ENCODE measurements at places on chromosomes 7 and 10. TPM values are rescaled to one million over a fixed set of nuclear protein-coding genes. Genes with fewer than 3 reads are reported as not detected.

TMEM130 gene
- total RNA-seq, result 0.57 TPM

SERPINE1 gene
- 54.2 TPM for total RNA-seq

BTBD16 gene
- total RNA-seq, result 0.29 TPM

NUDCD3 gene
- total RNA-seq, result 59.3 TPM

FAM237B gene
- not detected for total RNA-seq

ADRB1 gene
- 14.1 TPM for total RNA-seq

AKR1C8 gene
- total RNA-seq, result not detected

RAPGEF5 gene
- 21.2 TPM for total RNA-seq

AEBP1 gene
- total RNA-seq, result 71.0 TPM

MAGI2 gene
- 20.7 TPM for total RNA-seq

AGAP6 gene
- total RNA-seq, result 10.9 TPM

NCF1 gene
- 3.6 TPM for total RNA-seq

DNA sequence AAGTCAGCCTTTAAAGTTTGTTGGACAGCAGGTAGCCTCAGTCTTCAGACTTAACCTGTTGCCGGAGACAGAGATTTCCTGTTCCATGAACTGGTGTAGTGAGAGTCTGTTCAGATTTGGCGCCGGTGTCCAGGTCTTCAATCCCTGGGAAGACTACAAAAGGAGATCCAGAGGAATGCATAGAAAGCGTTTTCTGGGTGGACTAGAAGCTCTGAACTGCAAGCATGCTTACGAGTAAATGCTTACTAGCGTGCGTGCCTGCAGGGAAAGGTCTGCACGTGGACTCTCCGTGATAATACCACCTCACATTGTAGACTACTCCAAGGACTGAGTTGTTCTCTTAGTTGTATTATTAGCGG lies 878 bp downstream of the GLRX3 start:
- H3K27ac ChIP-seq, result peak overlapping the region; percentile 85
- no peaks in the 10 kb centered on the region for H3K27me3 ChIP-seq
- DNase-seq, result no peak
- H3K36me3 ChIP-seq, result no peaks in the 10 kb centered on the region
- H3K4me1 ChIP-seq, result peaks cover 60% of the 10 kb centered on the region

DNA sequence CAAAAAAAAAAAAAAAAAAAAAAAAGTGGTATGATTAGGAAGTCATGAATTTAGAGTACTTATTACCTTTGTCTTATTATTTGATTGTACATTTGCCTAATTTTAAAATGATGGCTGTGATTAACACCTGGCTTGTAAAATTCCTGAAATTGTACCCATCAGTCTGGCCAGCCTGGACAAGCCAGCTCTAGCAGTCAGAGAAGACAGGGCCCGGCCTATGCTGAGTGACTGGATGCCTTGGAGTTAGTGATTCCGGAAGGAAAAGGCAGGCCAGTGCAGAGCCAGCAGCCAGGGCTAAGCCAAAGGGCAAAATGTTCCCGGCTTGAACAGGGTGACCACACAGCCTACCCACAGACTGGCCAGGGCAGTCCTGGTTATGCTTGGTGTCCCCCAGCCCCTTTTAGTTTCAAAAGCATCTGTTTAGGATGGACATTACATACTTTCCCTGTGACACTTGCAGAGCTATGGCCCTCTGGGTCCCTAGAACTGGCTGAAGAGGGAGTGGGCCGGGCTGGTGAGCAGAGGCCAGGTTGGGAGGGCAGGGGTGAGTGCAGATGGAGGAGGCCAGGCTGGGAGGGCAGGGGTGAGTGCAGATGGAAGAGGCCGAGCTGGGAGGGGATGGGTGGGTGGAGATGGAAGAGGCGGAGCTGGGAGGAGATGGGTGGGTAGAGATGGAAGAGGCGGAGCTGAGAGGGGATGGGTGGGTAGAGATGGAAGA lies 61.7 kb downstream of the PROSER2 start:
- H3K27me3 ChIP-seq, result no peaks in the 10 kb centered on the region
- H3K4me3 ChIP-seq, result no peak overlapping the region
- H3K4me1 ChIP-seq, result no peaks in the 10 kb centered on the region
- DNase-seq, result no peak
- H3K36me3 ChIP-seq, result no peaks in the 10 kb centered on the region
- H3K27ac ChIP-seq, result no peak overlapping the region

DNA sequence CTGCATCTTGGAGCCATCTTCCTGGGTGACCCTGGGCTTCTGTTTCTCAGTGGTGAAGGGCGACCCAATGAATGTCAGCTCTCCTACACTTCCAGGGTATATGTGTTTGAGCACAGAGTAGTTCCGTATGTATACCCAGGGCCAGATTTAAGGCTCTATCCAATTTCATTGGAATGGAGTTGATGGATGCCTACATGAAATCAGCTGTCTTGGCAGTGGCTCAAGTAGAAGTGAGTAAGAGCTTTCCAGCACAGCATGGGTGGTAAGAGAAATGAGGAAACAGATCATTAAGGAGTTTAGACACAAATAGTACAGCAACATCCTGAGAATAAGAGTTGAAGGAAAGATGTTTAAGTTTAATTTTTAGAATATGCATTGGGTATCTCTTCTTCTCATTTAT lies 433.0 kb downstream of the PAXIP1 start:
- H3K27me3 ChIP-seq, result no peaks in the 10 kb centered on the region
- no peak overlapping the region for H3K4me3 ChIP-seq
- no peaks in the 10 kb centered on the region for H3K4me1 ChIP-seq
- H3K27ac ChIP-seq, result no peak overlapping the region

GRCh38 chr10:69558559-69558958 lies 14.7 kb downstream of the NEUROG3 start:
- no peak overlapping the region for H3K4me3 ChIP-seq
- no peaks in the 10 kb centered on the region for H3K4me1 ChIP-seq
- no peaks in the 10 kb centered on the region for H3K36me3 ChIP-seq
- no peak for DNase-seq
- no peak overlapping the region for H3K27ac ChIP-seq
- H3K27me3 ChIP-seq, result no peaks in the 10 kb centered on the region

DNA sequence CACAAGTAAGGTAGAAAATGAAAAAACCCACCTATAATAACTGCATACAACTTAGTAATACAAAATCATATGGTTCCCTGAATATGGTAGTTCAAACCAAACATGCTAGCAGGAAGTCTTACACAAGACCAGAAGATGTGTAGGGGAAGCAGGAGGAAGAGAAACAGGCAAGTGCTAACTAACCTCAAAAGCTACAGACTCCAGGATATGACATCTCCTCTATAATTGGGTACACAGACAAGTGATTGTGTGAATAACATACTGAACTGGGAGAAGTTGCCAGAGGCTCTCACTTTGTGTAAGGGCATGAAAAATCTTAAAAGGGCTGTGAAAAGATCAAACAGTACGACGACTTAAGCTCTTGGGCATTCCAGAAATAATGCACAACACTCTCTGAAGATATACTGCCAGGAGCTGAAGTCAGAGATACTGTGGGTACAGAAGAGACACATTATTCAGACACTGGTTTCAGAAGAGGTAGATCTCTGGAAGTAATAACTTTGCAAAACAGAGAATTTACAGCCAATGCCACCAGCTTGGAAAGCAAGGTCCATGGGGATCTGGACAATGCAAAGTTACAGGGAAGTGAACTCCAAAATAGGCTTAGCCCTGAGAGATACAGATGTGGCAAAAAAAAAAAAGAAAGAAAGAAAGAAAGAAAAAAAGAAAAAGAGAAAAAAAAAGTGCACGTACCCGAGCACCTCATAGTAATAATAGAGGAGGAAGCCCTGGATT lies 767.2 kb downstream of the TNS3 start:
- H3K27ac ChIP-seq, result no peak overlapping the region
- DNase-seq, result no peak
- H3K27me3 ChIP-seq, result no peaks in the 10 kb centered on the region
- no peak overlapping the region for H3K4me3 ChIP-seq
- no peaks in the 10 kb centered on the region for H3K36me3 ChIP-seq

DNA sequence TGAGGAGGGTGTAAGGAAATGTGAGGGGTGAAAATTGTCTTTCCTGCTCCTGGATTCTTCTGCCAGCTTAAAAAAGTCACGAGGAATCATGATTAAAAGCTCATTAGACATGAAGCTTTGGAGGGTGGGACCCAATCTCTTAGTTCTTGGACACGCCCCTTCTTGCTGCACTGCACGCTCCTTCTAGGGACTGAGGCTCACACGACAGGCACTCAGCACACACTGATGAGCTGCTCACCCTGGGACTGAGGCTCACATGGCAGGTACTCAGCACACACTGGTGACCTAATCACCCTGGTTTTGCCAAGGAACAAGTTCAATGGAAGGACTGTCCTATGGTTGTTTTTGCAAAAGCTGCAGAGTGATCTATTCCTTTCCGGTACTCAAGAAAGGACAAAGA lies 65.8 kb upstream of the ELMO1 start:
- no peaks in the 10 kb centered on the region for H3K27me3 ChIP-seq
- H3K4me1 ChIP-seq, result no peaks in the 10 kb centered on the region
- no peak overlapping the region for H3K4me3 ChIP-seq

DNA sequence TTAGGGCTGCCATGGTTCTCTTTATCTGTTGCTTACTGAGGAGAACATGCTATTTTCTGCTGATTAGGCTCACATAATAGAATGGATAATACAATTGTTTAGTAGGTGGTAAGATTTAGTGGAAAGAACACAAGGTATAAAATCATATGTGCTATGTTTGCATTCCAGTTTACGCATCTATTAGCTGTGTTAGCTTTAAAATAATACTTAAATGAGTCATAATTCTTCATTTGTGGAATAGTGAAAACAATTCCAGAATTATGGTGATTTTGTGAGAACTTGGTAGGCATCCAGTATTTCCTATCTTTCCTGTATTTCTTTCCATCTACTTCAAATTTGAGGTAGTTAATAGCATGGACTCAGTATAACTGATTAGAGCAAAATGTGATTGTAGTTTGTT lies 1585.5 kb upstream of the LRRTM3 start:
- H3K27me3 ChIP-seq, result no peaks in the 10 kb centered on the region
- H3K4me3 ChIP-seq, result no peak overlapping the region
- no peaks in the 10 kb centered on the region for H3K36me3 ChIP-seq
- DNase-seq, result no peak

- H3K4me3 ChIP-seq, result no peak overlapping the region
- no peak overlapping the region for H3K27ac ChIP-seq
- H3K36me3 ChIP-seq, result no peaks in the 10 kb centered on the region
These were observed 5.0 kb upstream of the NFE2L3 start for GRCh38 chr7:26147030-26147429.

GRCh38 chr10:29540016-29540415 lies 94.8 kb downstream of the SVIL start:
- H3K27me3 ChIP-seq, result no peaks in the 10 kb centered on the region
- no peak for DNase-seq
- peaks cover 100% of the 10 kb centered on the region for H3K4me1 ChIP-seq
- no peak overlapping the region for H3K27ac ChIP-seq

- DNase-seq, result no peak
- peaks cover 40% of the 10 kb centered on the region for H3K4me1 ChIP-seq
- H3K27ac ChIP-seq, result peak overlapping the region; percentile 68
These were observed 128.9 kb downstream of the VIPR2 start for GRCh38 chr7:159015454-159016410.

DNA sequence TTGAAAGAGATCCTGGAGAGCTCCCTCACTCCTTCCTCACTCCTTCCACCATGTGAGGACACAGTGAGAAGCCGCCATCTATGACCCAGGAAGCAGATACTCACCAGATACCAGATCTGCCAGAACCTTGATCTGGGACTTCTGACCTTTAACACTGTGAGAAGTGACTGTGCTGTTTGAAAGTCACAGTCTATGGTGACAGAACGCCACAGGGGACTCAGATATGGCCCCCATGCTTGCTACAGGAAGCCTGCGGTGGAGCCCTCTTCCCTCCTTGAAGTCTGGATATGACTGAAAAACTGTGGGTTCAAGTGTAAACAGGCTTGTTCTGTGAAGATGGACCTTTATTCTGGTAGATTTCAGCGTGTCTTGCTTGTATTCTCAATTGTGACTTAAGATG lies 297.8 kb downstream of the KLF6 start:
- H3K36me3 ChIP-seq, result no peaks in the 10 kb centered on the region
- DNase-seq, result no peak
- H3K27ac ChIP-seq, result no peak overlapping the region
- no peak overlapping the region for H3K4me3 ChIP-seq
- H3K4me1 ChIP-seq, result peaks cover 19% of the 10 kb centered on the region
- H3K27me3 ChIP-seq, result no peaks in the 10 kb centered on the region

DNA sequence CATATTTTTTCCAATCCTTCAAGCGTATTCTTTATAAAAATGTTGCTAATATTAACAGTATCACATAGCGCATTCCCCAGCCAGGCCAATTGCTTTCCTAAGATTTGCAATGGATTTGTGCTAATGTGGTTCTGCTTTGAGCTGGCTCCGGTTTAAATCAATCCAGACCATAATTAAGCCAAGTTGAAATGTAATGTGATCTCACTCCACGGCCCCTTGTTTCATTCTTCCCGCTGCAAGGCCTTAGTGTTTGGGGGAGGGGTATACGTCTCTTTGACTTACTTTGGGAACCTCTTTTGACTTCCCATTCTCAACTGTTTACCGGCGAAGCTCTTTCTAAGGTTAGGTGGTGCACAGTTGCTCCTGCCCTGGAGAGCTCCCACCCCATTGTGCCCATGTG lies 86.4 kb downstream of the PRPF18 start:
- peaks cover 5% of the 10 kb centered on the region for H3K4me1 ChIP-seq
- no peak overlapping the region for H3K4me3 ChIP-seq
- H3K27ac ChIP-seq, result no peak overlapping the region
- H3K27me3 ChIP-seq, result no peaks in the 10 kb centered on the region
- DNase-seq, result no peak
- peaks cover 58% of the 10 kb centered on the region for H3K36me3 ChIP-seq

- H3K27ac ChIP-seq, result no peak overlapping the region
- no peaks in the 10 kb centered on the region for H3K27me3 ChIP-seq
- H3K4me3 ChIP-seq, result no peak overlapping the region
- H3K4me1 ChIP-seq, result no peaks in the 10 kb centered on the region
- H3K36me3 ChIP-seq, result no peaks in the 10 kb centered on the region
- DNase-seq, result no peak
These were observed 37.3 kb upstream of the TMEM254 start for GRCh38 chr10:80041162-80041561.

- no peak overlapping the region for H3K4me3 ChIP-seq
- DNase-seq, result no peak
- no peak overlapping the region for H3K27ac ChIP-seq
These were observed 67.5 kb downstream of the MAD1L1 start for GRCh38 chr7:2165239-2165609.

- no peaks in the 10 kb centered on the region for H3K36me3 ChIP-seq
- no peak for DNase-seq
- H3K4me1 ChIP-seq, result no peaks in the 10 kb centered on the region
- no peak overlapping the region for H3K27ac ChIP-seq
These were observed 421.0 kb downstream of the PTPRN2 start for GRCh38 chr7:158166386-158167340.
